ENCODE measurements at places on chromosomes 1 and 21.
A peak's percentile ranks its signal among the peaks of the same experiment; 100 is the strongest.

GRCh38 chr1:84479998-84480397 is 932 bp downstream of the RPF1 start:
- no peak for DNase-seq

DNA sequence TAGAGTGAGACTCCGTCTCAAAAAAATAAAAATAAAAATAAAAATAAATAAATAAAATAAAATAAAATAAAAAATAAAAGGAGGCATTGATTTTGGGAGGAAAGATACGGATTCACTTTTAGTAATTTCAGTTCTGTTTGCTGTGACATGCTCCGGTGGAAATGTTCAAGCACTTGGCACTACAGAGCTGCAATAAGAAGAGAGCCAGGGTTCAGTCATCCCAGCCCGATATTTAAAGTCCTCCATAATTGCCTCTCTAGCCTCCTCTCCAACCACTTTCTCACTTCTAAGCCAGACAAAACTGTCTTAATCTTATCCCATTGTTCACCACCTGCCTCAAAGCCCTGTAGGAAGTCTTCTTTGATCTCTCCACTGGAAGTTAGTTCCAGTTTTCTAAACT is 55.0 kb upstream of the MACF1 start:
- DNase-seq = no peak

DNA sequence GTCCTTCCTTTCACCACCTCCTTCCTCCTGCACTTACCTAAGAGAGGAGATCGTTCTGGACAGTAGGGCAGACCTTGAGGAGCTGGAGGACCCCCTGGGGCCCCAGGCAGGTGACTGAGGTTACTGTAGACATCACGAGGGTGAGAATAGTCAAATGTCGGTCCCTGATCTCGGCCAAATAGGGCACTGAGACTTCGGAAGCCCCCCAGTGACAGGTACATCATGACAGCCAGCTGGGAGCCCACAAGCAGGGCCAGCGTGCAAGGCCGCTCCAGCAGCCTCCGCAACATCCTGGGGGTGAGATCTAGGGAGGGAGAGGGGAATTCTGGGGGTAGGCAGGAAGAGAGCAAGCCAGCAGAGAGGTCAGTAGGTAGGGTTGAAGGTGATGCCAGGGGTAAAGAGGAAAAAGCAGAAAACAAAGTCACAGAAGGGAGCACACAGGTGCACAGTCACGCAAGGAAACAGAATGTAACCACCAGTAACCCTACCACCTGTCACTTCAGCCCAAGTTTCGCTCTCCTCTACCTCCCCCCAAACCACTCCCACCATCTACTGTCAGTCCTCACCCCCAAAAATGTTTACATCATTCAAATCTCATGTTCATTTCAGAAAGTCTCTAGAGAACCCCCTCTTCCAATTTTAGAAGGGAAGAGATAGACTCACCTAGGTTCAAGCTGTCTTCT is 1.4 kb downstream of the B4GALT3 start:
- DNase-seq = no peak

- no peak for DNase-seq
Observed at GRCh38 chr1:56550138-56550858, 29.1 kb downstream of the PLPP3 start.

DNA sequence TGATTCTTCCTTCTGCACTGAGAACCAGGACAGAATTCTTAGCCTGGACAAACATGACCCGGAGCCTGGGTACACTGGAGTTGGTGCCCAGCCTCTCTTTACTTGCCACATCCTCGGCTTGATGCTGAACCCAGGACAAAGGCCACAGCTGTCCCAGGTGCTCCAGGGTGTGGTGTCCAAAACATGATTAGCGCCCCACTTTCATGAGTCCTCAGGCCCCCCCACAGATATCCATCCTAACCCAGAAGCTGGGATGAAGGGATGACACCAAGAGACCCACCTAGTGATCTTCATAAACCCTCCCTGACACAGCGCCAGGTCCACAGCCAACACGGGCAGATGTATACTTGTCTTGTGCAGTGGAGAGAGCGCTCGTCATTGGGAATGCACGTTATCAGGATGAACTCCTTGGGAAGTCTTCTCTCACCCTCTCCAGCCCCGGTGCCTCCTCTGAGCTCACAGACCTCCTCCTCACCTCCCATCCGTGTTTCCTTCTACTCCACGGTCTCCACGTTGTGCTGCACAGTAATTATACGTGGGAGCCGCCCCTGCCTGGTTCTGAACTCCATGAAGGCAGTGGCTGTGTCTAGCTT is 3.6 kb downstream of the ABCA4 start:
- DNase-seq = peak; percentile 28

DNA sequence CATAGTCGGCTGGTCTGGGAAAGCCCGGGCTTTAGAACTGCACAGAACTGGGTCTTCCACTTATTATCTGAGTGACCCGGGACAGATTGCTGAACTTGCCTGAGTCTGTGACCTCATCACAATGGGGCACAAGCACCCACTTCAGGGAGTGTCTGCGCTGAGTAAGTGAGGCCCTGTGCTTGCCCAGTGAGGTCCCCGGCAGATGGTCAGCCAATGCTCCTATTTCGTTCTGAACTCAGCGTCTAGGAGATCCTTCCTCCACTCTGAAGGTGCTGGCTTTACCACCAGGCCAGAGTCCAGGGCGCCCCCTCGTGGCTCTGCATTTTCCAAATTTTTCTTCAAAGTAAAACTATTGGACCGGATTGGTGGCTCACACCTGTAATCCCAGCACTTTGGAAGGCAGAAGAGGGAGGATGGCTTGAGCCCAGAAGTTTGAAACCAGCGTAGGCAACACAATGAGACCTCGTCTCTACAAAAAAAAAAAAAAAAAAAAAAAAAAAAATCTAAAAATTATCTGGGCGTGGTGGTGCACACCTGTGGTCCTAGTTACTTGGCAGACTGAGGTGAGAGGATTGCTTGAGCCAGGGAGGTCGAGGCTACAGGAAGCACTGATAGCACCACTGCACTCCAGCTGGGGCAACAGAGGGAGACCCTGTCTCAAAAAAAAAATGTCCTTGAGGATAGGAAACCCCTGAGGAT is 61.7 kb downstream of the FCRL5 start:
- no peak for DNase-seq

DNA sequence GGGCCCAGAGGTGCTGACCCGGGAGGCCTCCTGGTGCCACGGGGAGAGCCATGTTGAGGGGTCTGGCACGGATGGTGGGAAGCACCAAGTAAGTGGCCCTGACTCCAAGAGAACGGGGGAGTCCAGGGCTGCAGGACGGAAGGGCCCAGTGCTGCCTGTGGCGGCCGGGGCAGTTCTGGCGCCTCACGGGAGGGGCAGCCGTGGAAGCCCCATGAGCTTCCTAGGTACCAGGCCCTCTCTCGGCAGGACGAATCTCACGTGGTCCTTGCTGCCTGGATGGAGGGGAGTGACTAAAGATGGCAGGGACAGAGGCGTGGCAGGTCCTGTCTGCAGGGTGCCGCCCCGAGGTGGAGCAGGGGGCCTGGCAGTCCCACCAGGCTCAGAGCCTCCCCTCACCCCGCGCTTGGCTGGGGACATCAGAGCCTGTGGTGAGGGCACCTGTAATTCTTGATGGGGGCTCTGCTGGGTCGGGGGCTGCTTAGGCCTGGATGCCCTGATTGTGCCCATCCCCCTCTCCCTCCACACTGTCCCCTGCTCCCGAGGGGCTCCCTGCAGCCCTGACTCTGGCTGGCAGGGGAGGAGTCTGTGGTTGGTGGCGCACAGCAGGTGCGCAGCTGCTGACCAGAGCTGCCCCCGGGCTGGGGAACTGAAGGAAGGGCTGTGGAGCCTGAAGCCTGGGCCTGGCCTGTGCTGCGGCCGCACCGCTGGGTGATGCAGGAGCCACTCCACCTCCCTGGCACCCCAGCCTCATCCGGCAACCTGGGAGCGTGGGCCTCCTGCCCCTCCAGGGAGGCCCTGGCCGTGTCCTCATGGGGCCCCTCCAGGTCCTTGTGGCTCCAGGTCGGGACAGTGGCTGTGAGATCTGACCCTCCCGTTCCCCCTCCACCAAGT is 31.4 kb downstream of the POFUT2 start:
- DNase-seq = peak; percentile 13

GRCh38 chr21:35905963-35906345 is 154.4 kb downstream of the SETD4 start:
- DNase-seq = no peak

GRCh38 chr1:159092036-159092760 is 15.6 kb upstream of the AIM2 start:
- DNase-seq = no peak

- DNase-seq = no peak
Observed at GRCh38 chr21:38351176-38351959, 94.6 kb downstream of the KCNJ15 start.

DNA sequence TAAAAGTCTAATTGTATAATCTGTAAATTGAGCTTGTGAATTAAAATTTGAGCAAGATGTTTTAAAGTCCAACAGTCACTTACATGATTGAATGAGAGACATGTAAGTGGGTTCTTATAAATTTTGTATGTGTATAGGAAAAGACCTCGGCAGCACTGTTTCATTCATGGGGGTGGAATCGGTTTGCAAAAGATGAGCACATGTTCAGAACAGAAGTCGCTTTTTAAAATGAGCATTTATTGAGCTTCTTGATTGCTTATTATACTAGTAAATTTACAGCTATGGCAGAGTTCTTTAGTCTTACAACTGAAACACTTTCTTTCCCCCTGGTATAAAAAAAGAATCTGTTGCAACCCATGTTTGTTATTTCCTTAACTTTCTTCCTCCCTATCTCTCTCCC is 33.9 kb downstream of the ACTN2 start:
- no peak for DNase-seq

- no peak for DNase-seq
Observed at GRCh38 chr1:22184892-22185612, 42.2 kb upstream of the WNT4 start.

DNA sequence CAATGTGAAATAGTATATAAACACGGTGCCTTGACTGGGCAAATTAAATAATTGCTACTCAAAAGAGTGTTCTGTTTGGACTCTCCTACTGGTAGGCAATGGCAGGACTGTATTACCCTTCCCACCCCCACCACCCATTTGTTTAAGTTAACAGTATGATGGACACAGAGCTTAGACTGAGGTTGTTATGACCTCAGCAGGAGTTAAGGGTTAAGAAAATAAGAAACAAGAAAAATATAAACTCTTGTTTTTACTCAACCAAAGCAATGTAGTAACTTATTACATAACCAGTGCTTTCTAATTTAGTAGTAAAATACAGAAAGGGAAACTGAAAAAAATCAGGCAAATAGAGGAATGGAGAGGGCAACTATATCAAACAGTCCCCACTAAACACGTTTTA is 19.9 kb upstream of the SERPINC1 start:
- no peak for DNase-seq

DNA sequence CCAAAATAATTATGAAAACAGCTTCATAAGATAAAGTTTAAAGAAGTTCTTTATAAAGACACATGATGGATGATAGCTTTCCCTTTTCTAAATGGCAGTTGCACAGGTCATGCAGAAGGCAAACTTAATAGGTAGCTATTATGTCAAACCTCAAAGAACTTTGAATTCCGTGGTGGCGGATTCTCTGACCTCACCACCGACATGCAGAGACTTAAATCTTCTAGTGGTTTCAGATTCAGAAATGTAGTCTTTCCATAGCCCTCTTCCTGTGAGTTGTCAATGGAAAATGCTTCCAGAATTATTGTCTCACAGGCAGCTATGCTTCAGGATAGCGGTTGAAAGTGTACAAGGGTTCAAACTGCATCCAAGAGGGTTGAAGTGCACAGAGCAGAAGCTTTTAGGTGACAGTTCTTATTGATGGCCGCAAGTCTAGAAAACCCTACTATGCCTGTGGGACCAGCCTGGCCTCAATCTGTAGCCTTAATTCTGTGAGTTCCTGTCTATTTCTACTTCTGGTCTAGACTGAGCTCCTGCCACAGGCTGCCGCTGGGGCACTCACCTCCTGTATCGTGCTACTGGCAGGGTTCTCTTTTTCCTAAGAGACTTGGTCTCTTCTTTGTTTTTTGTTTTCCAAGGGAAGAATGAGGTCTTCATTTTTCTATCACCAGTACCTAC is 117.0 kb upstream of the ERRFI1 start:
- no peak for DNase-seq

- no peak for DNase-seq
Observed at GRCh38 chr1:49333906-49334305, 557.2 kb upstream of the BEND5 start.

GRCh38 chr1:84853741-84854721 is 39.0 kb downstream of the LPAR3 start:
- no peak for DNase-seq

- no peak for DNase-seq
Observed at GRCh38 chr1:94362466-94363058, 55.6 kb upstream of the ABCD3 start.

GRCh38 chr1:8701794-8702471 is 115.5 kb downstream of the RERE start:
- DNase-seq = no peak

DNA sequence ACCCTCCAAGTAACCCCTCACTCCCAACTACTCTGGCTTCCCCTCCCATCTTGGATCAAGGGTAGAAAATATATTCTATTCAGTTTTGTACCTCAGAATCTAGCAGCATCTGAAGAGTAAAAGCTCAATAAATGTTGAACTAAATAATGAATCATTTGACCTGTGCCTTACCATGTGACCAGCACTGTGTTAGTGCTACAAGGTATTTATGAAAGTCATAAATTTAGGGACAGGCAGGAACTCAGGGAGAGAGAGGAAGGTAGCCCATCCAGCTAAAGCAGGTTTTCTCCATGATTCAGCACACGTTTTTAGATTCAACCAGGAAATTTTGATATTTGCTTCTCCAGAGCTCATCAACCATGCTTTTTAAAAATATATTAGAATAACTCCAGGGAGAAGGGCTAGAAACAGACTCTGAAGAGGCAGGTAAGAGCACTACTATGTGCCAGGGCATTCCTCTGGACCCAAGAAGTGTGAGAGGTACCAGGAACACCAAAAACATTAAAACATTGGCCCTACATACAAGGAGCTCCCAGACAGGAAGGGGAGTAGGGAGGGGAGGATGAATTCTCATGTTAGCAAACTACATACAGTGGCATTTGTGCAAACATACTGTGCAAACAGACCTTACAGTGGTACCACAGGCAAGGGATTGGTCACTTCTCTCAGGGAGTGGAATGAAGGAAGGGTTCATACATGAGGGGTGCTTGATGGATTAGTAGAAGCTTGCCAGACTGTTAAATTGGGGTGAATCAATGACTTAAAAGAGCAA is 64.3 kb downstream of the FYB2 start:
- DNase-seq = no peak

GRCh38 chr1:118842452-118843201 is 145.5 kb downstream of the TBX15 start:
- no peak for DNase-seq

DNA sequence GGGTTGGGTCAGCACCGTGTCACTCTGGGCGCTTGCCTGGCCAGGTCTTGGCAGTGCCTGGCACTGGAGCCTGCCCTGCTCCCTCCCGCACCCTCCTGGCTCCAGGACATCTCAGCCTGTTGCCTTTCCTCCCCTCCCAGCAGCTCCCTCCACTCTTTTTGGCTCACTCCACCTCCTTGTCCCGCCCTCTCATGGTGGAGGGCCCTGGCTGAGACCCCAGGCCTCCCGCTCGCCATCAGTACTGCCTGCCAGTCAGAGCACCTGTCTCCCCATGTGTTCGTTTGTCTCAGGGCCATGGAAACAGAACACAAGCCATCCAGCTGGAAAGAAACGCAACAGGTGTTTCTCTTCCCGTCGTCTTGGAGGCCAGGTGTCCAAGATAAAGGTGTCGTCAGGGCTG is 61.0 kb downstream of the B3GALT5 start:
- no peak for DNase-seq

GRCh38 chr1:20385630-20386029 is 95.0 kb downstream of the VWA5B1 start:
- no peak for DNase-seq

Data from ovary (tissue), 10 donors.